Stimulated activated CD4-positive, alpha-beta T cell treated with anti-CD3 and anti-CD28 coated beads, Interleukin-1b, Interleukin-23, amount 100 ng/mL, for 4 hours (primary cell): ENCODE measurements at places on chromosomes 1 and 21.

GRCh38 chr1:244759158-244759557 is 76.3 kb upstream of the COX20 start:
- no peak for DNase-seq

- DNase-seq = no peak
Measured at GRCh38 chr1:156122519-156123355, 8.2 kb downstream of the LMNA start.

DNA sequence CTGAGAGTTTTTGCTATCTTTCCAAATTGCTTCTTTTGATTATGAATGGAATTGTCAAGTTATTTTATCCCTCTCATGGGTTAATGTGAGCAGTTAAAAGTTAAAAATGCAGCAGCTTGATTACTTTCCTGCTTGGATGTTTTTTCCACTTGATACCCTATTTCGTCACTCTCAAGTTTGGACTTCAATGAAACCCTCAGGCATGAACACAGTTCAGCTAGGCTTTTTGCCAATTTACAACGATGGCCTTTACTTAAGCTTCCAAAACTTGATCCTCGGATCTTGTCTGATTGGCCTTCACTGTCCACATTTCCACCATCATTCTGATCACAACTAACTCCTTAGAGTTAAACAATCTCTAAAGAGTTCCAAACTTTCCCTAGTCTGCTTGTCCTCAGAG is 752.4 kb upstream of the PRMT6 start:
- DNase-seq = no peak

DNA sequence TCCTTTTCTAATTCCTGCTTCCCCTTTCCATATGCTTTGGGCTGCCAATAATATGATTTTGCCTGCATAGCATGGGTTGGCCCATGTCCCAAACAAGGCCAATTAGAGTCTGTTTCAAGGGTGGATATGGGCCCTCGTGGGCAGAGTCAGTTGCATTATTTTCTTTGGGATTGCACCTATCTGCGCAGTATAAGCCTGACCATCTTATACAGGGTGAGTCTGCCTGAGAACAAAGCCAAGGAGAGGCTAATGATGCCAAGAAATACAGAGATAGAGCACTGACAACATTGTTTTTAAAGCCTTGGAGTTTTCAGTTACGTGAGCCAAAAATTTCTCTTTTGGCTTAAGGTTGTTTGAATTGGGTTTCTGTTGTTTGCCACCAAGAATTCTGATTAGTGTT is 18.6 kb downstream of the OVAAL start:
- DNase-seq = no peak

- no peak for DNase-seq
Measured at GRCh38 chr1:226002667-226003501, 3.7 kb upstream of the SDE2 start.

DNA sequence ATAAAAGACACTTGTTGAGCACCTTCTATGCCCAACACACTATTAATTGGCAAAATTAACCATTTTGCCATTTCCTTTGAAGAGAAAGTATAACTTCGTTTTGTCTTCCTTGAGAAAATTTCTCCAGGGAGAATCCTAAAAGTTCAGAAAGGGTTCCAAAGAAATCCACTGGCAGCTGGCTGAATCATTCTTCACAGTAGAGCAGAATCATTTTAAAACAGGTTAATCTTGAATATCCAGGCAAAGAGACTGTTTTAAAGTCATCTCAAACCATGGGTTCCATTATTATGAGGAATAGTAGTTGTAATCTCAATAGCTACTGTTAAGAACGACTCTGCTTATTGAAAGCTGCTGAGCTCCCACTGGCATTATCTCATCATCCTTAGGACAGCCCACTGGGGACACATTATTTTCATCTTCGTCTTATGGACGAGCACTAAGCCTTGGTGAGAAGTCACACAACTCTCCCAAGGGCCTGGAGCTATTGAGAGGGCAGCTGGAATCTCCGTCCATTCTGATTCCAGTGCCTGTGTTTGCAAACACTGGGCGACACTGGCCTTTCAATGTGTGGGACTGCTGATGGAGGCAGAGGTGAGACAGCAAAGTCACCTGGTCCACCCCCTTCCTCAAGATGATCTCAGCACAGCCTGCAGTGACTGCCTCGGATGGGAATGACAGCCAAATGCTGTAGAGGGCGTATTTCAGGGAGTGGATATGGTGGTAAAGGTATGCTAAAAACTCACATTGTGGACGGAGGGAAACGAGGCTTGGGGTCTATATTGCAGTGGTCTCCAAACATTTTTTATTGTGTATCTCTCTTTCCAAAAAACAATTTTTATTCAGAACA is 15.3 kb upstream of the PGBD5 start:
- DNase-seq = no peak

DNA sequence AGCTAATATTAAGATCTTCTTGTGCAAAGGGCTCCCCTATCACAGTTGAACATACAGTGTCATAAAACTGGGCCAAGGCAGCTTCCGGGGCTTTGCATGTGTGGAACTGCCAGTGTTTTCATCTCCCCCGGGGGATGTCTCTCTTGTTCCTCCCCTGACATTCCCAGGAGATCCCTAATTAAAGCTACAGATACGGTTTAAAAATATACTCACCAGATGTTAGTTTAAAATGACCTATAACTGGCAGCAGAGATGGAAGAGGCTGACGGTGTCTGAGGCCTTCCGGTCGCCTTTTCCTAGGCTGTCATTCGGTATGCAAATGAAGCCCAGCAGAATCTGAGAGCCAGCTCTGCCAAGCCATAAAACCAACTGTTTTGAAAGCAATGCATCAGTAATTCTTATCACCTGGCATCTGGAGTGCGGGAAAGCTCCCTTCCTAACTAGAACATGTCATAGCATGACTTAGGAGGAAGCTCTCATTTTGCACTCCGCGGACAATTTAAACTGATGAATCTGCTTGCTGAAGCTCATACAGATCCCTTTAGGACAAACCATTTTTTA is 436.5 kb upstream of the VAMP3 start:
- DNase-seq = no peak

GRCh38 chr1:246769306-246769705 is 45.1 kb downstream of the SCCPDH start:
- no peak for DNase-seq

GRCh38 chr1:84267476-84267875 is 34.0 kb upstream of the SAMD13 start:
- no peak for DNase-seq

- DNase-seq = no peak
Measured at GRCh38 chr21:39116761-39117439, 66.4 kb downstream of the PSMG1 start.
